ENCODE measurements at places on chromosomes 3 and 15. TPM values are rescaled to one million over a fixed set of nuclear protein-coding genes. Genes with fewer than 3 reads are reported as not detected.

Gene CKMT1A
- not detected for total RNA-seq

Gene HRH1
- 0.18 TPM for total RNA-seq

Gene TGM4
- not detected for total RNA-seq

Gene DZIP1L
- not detected for total RNA-seq

Gene COL6A5
- not detected for total RNA-seq

Gene SLC27A2
- 12.5 TPM for total RNA-seq

Gene SOX14
- not detected for total RNA-seq

Gene IL20RB
- 2.1 TPM for total RNA-seq

Gene NOX5
- total RNA-seq = not detected

Gene ISL2
- 0.32 TPM for total RNA-seq

Gene SUSD5
- not detected for total RNA-seq

Gene EPHA6
- not detected for total RNA-seq

Gene NR2E3
- not detected for total RNA-seq

Gene SENP5
- total RNA-seq = 32.2 TPM

Gene GABRR3
- not detected for total RNA-seq

Gene ZNF80
- 0.89 TPM for total RNA-seq

Gene FANCD2OS
- not detected for total RNA-seq

- no peak for DNase-seq
These were observed 171.5 kb downstream of the ZMAT3 start for GRCh38 chr3:178900029-178900646.

- no peak for DNase-seq
These were observed 589.6 kb downstream of the IGSF11 start for GRCh38 chr3:118445036-118445435.

GRCh38 chr3:192130534-192131132, 596.7 kb downstream of the FGF12 start:
- DNase-seq = peak; percentile 23

- DNase-seq = no peak
These were observed 318.1 kb upstream of the MCTP2 start for GRCh38 chr15:93913310-93913709.

- DNase-seq = no peak
These were observed 5.2 kb upstream of the PFN2 start for GRCh38 chr3:149975919-149976318.

- no peak for DNase-seq
These were observed 4.3 kb upstream of the NPTN start for GRCh38 chr15:73637527-73637926.

DNA sequence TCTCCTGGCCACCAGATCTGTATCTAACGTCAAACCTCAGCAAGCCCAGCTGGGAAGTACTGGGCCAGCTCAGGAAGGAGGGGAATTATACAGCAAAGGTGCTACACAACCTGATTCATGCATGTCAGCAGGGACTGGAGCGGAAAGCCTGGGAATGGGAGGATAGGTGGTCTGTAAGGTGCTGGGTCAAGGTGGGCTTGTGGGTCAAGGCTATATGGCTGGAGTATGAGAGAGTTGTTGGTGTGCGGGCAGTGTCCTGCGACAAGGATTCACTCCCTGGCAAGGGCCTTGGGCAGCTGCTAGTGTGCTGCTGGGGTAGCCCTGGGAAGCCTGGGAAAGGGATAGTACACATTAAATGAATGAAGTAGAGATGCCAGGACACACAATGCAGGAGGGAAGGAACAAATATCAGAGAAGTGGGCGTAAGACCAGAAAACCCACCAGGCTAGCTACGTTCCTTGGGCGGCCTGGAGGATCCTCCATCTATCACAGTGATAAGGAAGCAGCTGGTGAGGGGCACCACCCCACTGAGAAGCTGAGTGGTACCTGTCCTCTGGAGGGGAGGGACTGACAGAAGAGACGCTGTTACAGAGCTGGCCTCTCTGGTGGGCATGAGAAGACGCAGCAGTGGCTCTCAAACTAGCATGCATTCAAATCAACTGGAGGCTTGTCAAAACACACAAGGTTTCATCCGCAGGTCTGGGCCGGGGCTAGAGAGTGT, 8.5 kb upstream of the SYNM start:
- no peak for DNase-seq

GRCh38 chr15:60576044-60576443, 97.1 kb upstream of the ICE2 start:
- no peak for DNase-seq

- DNase-seq = no peak
These were observed 32.7 kb upstream of the CD96 start for GRCh38 chr3:111509308-111509707.

DNA sequence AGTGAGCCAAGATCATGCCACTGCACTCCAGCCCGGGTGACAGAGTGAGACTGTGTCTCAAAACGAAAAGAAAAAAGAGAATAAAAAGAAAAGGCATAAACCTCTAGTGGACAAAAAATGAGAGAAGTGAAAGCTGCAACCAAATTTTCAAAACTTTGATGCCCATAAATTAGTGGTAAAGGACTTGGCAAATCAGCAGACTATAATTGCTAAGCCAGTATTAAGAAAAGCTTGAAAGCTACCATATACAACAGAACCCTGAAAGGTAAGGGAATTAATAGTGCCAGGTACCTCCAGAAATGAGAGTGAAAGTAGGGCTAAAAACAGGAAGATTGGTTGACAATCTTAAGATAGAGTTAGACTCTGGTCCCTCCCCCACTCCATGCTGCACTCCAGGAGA, 32.9 kb upstream of the SLC22A13 start:
- DNase-seq = no peak

DNA sequence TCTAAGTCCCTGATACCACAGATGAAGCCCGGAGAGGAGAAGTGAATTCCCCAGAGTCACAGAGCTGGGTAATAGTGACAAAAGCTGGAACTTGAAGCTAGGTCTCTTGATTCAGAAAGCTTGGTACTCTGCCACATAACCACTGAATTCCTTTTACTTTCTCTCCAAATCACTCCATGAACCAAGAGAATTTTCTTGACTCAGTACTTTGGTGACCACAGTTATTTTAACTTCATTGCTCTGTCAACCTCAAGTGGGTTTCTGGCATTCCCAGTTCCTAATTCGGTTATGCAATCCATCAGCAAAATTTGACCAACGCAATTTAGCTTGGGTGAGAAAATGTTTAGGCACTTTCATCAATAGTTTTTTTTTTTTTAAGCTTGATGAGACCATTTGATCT, 61.0 kb upstream of the PPARG start:
- DNase-seq = no peak

DNA sequence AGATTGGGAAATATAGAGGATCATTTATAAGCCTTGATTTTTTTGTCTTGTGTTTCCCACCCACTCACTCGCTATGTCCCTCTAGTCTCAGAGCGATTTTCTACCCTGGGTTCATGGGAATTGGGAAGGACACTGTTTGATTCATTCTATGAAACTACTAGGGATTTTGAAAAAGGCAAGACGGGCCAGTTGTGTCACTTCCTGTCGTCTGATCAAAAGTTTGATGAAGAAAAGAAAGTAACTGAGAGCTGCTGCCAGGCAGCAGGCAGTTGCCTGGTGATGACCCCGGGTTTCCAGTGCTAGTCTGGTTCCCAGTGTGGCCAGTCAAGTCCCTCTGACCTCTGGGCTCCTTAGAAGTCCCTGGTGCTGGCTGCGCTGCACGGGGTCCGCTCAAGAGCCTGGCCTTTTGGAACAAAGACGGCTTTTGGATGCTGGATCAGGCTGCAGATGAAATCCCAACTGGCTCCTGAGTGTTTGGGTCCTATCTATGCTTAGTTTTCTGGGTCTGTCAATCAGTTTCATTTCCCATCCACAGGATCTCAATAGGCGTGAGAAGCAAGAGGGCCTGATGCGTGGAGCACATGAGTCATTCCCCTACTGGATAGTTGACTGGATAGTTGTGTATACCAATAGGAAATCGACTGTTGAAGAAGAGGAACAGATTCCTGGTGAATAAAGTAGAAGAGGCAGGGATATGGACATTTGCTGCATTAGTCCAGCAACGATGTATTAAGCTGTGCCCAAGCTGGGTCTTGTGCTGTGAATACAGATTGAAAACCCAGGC, 89.7 kb downstream of the EEFSEC start:
- DNase-seq = peak; percentile 45

DNA sequence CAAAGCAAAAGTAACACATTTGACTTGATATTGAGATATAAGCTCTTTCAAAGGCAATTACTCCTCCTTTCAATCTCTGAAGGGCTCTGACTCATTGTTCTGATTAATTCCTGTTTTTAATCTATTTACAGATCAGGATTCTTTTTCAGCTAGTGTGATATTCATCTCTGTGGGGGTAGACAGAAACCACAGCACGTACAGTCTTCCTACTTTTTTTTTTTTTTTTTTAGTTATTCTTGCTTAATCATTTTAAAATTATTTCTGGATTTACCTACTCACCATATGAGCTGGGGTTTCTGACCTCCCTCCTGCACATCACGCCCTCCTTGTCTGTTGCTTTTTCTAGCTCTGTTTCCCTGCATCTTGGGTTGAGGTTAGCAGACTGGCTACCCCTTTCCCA, 1.4 kb downstream of the CNTN3 start:
- no peak for DNase-seq

- DNase-seq = no peak
These were observed 5.0 kb downstream of the PTPN23 start for GRCh38 chr3:47385796-47386195.

DNA sequence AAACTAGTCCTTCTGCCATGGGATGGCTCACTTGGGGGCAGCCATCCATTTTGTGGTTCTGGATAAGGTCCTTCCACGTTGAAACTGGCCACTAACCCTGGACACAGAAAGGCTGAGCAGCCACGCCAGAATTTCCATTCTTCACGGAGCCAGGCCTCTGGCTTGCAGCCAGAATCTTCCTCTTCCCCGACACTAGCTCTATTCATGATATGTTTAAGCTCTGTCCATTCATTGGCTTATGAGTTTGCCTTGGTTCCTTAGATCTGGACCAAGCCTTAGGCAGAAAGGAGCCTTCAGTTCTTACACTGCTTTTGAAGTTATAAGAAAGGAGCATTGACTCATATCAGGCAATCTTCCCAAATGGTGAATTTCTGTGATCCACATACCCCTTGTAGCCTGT, 288.4 kb upstream of the GOLGA6L4 start:
- DNase-seq = no peak

GRCh38 chr3:116963802-116964201, 254.2 kb downstream of the TUSC7 start:
- DNase-seq = no peak

DNA sequence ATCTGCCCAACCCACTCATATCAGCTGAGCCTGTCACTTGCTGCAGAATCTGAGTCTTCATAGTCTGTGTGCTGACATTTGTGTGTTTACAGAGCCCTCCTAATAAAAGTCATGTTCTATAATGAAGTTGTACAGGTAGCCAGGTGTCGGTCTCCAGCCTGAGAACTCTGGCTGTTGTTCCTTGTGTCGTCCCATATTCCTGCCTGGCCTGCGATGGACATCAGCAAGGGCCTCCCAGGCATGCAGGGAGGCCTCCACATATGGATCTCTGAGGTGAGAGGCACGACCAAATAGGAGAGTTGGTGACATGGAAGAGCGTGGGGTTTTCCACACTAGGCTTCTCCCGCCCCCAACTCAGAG, 2.9 kb downstream of the VILL start:
- DNase-seq = no peak

- DNase-seq = peak; percentile 23
These were observed 69.4 kb upstream of the FOXP1 start for GRCh38 chr3:71652781-71653413.

DNA sequence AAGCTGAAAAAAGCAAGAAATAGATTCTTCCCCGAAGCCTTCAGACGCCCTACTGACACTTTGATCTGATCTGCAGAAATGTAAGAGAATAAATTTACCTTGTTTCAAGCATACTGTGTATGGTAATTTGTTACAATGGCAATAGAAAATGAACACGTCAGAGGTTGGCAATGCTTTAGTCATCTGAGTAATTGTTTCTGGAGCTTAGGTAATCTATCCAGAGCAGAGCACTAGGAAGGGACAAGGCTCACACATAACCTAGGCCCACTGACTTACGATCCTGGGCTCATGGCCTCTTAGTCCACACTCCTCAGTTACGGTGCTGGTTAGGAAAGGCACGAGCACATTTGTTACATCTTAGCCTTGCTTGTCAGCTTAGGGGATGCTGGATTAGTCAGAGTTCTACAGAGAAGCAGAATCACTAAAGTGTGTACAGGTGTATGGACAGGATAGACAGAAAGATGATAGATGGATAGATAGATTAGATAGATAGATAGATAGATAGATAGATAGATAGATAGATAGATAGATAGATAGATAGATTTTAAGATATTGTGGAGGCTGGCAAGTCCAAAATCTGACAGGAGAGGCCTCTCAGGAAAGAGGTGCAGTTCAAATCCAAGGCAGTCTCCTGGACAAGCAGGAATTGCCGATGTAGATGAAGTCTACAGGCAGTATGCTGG, 46.8 kb upstream of the TBC1D23 start:
- DNase-seq = no peak

- peak; percentile 22 for DNase-seq
These were observed 957.1 kb downstream of the FHIT start for GRCh38 chr3:60294181-60294580.

GRCh38 chr15:64045774-64046420, 388 bp downstream of the DAPK2 start:
- peak; percentile 38 for DNase-seq

- peak; percentile 57 for DNase-seq
These were observed 400 bp downstream of the RAB43 start for GRCh38 chr3:129121016-129121791.

- no peak for DNase-seq
These were observed 377.3 kb downstream of the SHQ1 start for GRCh38 chr3:72470904-72471417.

GRCh38 chr15:96064351-96064756, 266.1 kb upstream of the NR2F2 start:
- DNase-seq = no peak

DNA sequence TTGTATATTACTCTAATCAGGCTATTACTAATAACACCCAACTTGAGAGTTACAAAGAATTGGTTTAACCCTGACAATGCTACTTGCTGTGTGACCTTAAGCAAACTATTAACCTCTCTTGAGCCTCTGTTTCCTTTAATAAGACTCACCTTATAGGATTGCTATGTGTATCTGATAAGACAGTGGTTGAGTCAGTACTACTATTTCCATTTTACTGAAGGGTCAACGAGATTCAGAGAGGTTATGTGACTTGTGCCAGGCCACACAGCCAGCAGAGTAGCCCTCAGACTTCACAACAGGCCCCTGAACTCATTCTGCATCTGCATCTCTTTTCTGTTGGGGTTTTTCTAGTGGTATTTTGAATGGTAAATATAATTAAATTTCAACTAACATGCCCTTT, 420.1 kb downstream of the MAGI1 start:
- no peak for DNase-seq

DNA sequence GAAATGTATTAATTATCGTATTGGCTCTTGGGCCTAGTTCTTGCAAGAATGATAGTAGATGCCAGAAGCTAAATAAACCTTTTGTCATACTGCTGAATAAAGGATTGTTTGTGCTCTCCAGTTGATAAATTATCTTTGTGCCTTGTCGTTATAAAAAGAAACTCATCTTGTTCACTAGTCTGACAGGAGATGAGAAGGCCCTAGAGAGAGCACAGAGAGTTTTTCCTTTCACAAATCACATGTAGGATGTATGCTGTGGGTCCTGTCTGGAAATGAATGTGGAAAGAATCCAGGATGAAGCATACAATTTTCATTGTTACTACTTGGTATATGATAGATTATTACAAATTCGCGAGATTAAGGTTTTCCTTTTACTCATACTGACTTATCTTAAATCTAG, 113.0 kb downstream of the NLGN1 start:
- DNase-seq = no peak

- no peak for DNase-seq
These were observed 751.8 kb upstream of the CBLB start for GRCh38 chr3:106620646-106621045.

Data from activated CD8-positive, alpha-beta T cell treated with anti-CD3 and anti-CD28 coated beads, Interleukin-2, amount 10 ng/mL, durations not matched to agents 7 days and 5 days (primary cell).